Activated CD4-positive, alpha-beta memory T cell treated with anti-CD3 and anti-CD28 coated beads for 36 hours (primary cell): ENCODE measurements at places on chromosomes 4 and X. TPM values are rescaled to one million over a fixed set of nuclear protein-coding genes. Genes with fewer than 3 reads are reported as not detected.

GRCh38 chrX:123743312-123743711, 10.5 kb upstream of the THOC2 start:
- H3K27ac ChIP-seq: no peak overlapping the region
- H3K36me3 ChIP-seq: no peaks in the 10 kb centered on the region
- H3K27me3 ChIP-seq: no peaks in the 10 kb centered on the region

- H3K4me3 ChIP-seq: no peak overlapping the region
- H3K27me3 ChIP-seq: no peaks in the 10 kb centered on the region
- no peak for DNase-seq
- H3K4me1 ChIP-seq: no peaks in the 10 kb centered on the region
Measured at GRCh38 chrX:10286195-10286594, 129.4 kb downstream of the CLCN4 start.

DNA sequence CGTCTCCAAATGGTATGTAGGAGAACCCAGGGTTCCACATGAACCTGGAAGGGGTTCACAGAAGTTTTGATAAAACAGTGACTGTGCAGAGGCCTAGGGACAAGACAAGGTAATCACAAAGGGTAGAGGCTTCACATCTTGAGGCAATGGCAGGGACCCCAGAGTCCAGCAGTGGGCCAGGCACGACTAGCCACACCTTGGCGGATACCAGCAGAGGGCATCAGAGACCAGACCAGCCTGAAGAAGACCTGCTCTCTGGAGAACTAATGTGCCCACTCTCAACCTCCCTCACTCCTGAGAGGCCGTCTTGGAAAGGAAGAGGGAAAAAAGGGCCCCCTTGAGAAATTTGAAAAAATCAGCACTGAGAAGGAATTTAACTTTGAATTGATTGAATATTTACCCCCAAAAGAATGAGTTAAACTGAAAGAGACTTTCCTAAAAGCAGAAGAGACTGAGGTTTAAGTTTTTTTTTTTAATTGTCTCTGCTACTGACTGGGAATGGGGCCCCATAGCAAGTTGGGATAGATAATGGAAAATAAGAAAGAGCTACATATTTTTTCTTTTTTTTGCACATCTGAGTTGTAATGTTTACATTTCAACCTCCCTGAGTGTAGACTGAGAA, 243.8 kb upstream of the JADE1 start:
- peaks cover 13% of the 10 kb centered on the region for H3K27me3 ChIP-seq
- H3K4me1 ChIP-seq: no peaks in the 10 kb centered on the region
- peak; percentile 42 for DNase-seq
- H3K4me3 ChIP-seq: no peak overlapping the region
- H3K27ac ChIP-seq: no peak overlapping the region
- no peaks in the 10 kb centered on the region for H3K36me3 ChIP-seq

DNA sequence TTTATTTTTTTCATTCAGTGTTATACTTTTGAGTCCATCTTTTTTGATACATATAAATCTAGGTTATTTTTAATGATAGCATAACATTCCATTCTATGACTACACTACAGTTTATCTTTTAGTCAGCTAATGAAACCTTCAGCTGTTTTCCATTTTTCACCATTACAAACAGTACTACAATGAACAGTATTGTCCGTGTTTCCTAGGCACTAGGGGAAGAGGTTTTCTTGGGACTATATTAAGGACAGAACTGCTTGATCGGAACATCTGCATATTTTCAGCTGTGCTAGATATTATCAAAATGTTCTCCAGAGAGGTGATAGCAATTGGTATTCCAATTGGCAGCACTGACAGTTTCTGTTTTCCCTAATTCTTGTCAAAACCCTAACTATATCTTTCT, 44.3 kb upstream of the HCCS start:
- no peaks in the 10 kb centered on the region for H3K36me3 ChIP-seq
- H3K4me3 ChIP-seq: no peak overlapping the region
- no peak overlapping the region for H3K27ac ChIP-seq

DNA sequence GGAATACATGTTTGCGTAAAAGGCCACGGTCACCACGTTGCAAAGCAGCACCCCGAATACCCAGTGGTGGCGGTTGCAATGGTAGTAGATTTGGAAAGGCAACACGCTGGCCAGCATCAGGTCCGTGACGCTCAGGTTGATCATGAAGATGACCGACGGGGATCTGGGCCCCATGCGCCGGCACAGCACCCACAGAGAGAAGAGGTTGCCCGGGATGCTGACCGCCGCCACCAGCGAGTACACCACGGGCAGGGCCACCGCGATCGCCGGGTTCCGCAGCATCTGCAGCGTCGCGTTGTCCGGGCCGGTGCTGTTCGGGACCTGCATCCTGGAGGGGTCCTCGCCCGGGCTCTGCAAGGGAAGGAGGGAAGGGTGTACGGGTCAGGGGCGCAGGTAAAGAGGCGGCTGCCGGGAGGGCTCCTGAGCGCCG, 13.5 kb upstream of the ASMTL start:
- H3K4me3 ChIP-seq: peak overlapping the region; percentile 8
- H3K36me3 ChIP-seq: peaks cover 34% of the 10 kb centered on the region
- peak overlapping the region; percentile 45 for H3K27ac ChIP-seq
- DNase-seq: peak; percentile 8
- no peaks in the 10 kb centered on the region for H3K27me3 ChIP-seq

HTN1 gene
- total RNA-seq: not detected

SOWAHD gene
- 0.55 TPM for total RNA-seq

DNA sequence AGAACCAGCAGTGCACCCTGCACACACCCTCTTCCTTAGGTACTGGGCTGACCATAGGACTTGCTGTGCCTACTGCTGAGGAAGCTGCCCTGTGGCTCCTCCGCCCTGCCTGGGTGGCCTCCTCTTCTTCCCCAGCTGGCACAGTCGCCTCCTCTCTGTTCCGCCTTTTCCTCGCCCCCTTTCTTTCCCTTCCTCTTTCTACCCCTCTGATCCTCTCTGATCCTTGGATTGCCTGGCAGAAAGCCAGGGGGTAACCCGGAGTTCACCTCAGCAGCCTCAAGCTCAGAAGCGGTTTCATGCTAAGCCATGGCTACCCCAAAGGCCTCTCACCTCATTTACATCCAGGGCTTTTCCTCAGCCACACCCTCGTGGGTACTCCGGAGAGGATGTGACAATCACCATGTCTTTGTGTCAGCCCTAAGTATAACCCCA, 136.2 kb downstream of the SMIM20 start:
- no peak overlapping the region for H3K4me3 ChIP-seq
- DNase-seq: no peak
- H3K4me1 ChIP-seq: peaks cover 3% of the 10 kb centered on the region

- no peak for DNase-seq
- no peak overlapping the region for H3K27ac ChIP-seq
Measured at GRCh38 chr4:152068866-152069265, 308.1 kb upstream of the GATB start.

DNA sequence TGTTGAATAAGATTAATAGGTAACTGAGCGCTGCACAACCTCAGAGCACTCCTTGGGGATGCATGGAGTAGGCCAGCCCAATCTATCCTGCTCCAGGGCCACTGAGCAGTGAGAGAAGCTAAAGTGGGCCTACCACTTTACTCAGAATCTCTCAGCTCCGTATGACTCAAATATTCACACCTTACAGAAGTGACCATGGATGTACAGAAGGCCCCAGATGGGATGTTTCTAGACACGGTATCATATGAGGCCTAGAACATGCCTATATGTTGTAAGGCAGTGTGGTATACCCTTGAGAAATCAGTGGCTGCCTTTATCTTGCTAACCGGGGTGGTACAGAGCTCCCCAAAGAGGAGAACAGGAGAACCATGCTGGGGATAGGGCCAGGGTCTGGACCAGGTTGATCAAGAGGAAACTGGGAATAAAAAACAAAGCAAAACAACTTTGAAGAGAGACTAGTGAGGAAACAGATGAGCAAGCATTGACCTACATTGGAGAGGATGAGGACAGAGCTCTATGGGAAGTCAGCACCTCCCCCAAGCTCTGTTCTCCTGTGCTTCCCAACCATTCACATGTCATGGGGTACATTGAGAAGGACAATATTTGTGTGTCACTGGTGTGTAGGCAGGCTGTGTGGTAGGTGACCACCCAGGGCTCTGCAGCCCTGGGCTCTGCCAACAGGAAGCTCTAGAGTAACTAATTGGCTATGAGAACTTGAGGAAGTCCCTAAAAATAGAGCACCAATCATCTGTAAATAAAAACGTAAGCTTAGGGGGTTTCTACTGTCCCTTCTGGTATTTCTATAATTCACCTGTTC, 31.4 kb downstream of the HOPX start:
- peaks cover 37% of the 10 kb centered on the region for H3K36me3 ChIP-seq
- peaks cover 71% of the 10 kb centered on the region for H3K4me1 ChIP-seq
- DNase-seq: peak; percentile 21
- H3K27me3 ChIP-seq: peaks cover 7% of the 10 kb centered on the region
- H3K27ac ChIP-seq: peak overlapping the region; percentile 87

DNA sequence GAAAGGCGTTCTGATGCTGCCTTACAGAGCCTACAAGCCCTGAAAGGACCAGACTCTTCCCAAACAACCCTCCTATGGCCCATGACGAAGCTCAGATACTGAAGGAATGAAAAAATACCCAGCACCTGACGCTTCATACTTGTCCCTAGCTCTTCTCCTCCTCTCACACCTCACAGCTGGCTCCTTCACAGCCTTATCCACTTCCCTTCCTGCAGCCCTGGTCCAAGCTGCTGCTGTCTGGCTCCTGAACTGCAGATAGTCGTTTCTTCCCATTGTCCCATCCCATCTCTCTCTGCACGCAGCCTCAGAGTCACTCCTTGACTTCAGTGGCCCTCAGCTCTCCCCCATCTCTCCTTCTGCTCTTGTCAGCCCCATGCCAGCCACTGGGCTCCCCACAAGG, 56.6 kb downstream of the FAM193A start:
- no peak overlapping the region for H3K4me3 ChIP-seq
- peaks cover 7% of the 10 kb centered on the region for H3K36me3 ChIP-seq
- peaks cover 61% of the 10 kb centered on the region for H3K4me1 ChIP-seq

DNA sequence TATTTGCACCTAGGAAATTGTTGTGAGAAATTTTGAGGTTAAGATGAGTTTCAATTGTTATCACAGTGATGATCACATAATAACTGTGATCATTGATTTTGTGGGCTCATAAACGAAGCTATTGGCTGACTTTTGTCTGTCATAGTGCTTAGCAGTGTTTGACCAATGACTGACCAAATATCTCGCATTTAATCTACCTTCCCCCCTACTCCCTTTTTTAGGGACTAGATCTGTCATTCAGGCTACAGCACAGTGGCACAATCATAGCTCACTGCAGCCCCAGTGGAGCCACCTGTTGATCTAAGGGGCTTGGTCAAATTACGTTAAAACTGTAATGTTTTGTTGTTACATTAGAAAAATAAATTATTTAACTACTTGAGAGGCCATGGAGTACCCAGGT, 1.5 kb downstream of the FUNDC2 start:
- H3K4me1 ChIP-seq: peaks cover 21% of the 10 kb centered on the region
- H3K27ac ChIP-seq: peak overlapping the region; percentile 94
- peak; percentile 9 for DNase-seq

TRIM61 gene
- total RNA-seq: 1.0 TPM

MTNR1A gene
- total RNA-seq: not detected

RASL11B gene
- 0.40 TPM for total RNA-seq

GRCh38 chr4:125760201-125760819, 445.6 kb downstream of the FAT4 start:
- no peaks in the 10 kb centered on the region for H3K4me1 ChIP-seq
- H3K36me3 ChIP-seq: no peaks in the 10 kb centered on the region
- no peak overlapping the region for H3K4me3 ChIP-seq
- no peak overlapping the region for H3K27ac ChIP-seq
- H3K27me3 ChIP-seq: no peaks in the 10 kb centered on the region

GRCh38 chr4:111213531-111213930, 590.7 kb upstream of the PITX2 start:
- no peaks in the 10 kb centered on the region for H3K4me1 ChIP-seq
- no peak for DNase-seq
- H3K36me3 ChIP-seq: no peaks in the 10 kb centered on the region
- H3K27me3 ChIP-seq: no peaks in the 10 kb centered on the region

GRCh38 chrX:108299101-108299591, 139.1 kb downstream of the COL4A6 start:
- no peak overlapping the region for H3K4me3 ChIP-seq
- peaks cover 4% of the 10 kb centered on the region for H3K27me3 ChIP-seq
- no peak overlapping the region for H3K27ac ChIP-seq
- H3K4me1 ChIP-seq: no peaks in the 10 kb centered on the region
- no peaks in the 10 kb centered on the region for H3K36me3 ChIP-seq
